CD4-positive, CD25-positive, alpha-beta regulatory T cell (primary cell): ENCODE measurements at places on chromosomes 3 and 15. TPM values are rescaled to one million over a fixed set of nuclear protein-coding genes. Genes with fewer than 3 reads are reported as not detected.

The HCN4 gene
- polyA plus RNA-seq = not detected

GRCh38 chr3:164658125-164658524 is 420.2 kb downstream of the SI start:
- DNase-seq = no peak

GRCh38 chr3:115960799-115961198 is 337.5 kb downstream of the GAP43 start:
- no peak for DNase-seq

GRCh38 chr3:43298292-43298691 is 12.0 kb downstream of the SNRK start:
- no peak for DNase-seq

GRCh38 chr15:36666228-36666905 is 86.9 kb downstream of the CDIN1 start:
- DNase-seq = no peak

GRCh38 chr3:64046592-64046991 is 23.3 kb upstream of the PSMD6 start:
- no peak for DNase-seq

The PRSS50 gene
- polyA plus RNA-seq = not detected

The ZIC4 gene
- polyA plus RNA-seq = not detected

The P2RY13 gene
- not detected for polyA plus RNA-seq

The FGF7 gene
- 0.02 TPM for polyA plus RNA-seq

- DNase-seq = no peak
These were observed 37.0 kb upstream of the PIK3R4 start for GRCh38 chr3:130783629-130784028.
